ENCODE measurements at places on chromosomes 1 and 21. TPM values are rescaled to one million over a fixed set of nuclear protein-coding genes. Genes with fewer than 3 reads are reported as not detected.

- no peak for DNase-seq
These were observed 154.5 kb upstream of the SPAG17 start for GRCh38 chr1:118339400-118340124.

DNA sequence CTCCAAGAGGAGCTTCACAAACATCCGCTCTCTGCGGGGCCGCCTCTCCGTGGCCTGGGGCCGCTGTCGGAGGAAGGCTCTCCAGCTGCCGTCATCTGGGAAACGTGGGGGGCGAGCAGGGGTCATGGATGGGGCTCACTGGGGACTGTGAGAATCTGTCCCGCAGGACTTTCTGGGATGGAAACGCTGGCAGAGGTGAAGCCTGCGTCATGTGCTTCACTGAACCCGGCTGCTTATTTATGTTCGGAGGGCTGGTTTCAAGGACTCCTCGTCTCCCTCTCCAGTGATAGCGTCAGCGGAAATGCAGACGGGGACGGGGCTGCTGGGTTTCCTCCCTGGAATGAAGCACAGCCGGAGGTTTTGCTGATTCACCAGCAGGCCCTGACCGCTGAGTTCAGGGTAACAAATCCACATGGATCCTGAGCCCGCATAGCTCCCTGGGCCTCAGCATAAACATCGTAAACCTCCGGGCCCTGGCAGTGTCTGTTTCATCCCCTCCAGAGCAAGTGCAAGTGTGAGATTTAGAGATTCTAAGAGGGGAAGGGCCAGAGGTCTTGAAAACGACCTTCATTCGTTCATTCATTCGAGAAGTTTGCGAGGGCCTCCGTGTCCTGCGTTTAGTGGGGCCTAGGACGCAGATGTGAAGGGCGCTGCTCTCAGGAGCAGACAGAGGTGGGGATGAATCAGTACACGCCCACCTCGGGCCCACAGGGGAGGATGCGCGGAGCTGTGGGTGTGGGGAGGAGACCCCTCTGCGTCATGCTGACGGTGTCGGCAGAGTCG is 7.0 kb upstream of the POFUT2 start:
- peak; percentile 94 for DNase-seq

DNA sequence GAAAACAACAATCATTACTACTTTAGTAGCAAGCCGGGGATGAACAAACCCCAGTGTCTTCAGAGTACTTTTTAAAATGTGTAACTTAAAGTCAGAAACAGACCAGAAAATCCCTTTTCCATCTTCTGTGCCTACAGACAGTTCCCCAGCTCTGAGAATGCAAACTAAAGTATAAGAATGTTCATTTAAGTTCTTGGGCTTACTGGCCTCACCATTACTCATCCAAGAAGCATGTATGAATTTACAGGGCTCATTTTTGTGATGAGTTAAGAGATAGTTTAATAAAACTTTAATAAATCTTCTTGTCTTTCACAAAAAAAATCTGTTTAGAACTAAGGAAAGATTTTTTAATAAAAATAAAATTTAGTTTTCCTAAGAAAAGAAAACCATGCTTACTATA is 4.6 kb downstream of the LPGAT1 start:
- DNase-seq, result no peak

GRCh38 chr1:41863718-41864117 is 55.0 kb downstream of the HIVEP3 start:
- DNase-seq, result no peak

- DNase-seq, result no peak
These were observed 15.3 kb upstream of the PLA2G4A start for GRCh38 chr1:186813420-186813819.

GRCh38 chr1:244218220-244218619 is 167.1 kb downstream of the ZBTB18 start:
- no peak for DNase-seq

DNA sequence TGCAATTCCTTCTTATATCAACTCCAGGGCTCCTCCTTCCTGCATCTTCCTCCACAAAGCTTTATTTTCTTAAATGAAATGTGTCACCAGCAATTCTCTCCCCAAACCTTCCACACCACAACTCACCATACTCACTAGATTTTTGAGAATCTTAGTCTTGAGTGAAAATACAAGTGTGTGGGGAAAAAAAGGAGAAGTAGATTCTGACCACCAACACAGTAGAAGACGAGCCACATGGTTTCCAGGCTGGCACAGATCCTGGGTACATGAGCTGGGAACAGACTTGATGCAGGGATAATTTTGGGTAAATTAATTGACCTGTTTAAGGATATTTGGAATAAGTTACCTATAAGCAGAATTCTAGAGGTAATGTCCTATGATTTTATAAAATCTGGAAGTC is 72.8 kb upstream of the KCNJ15 start:
- DNase-seq, result no peak

GRCh38 chr21:46124926-46125845 is 27.3 kb downstream of the COL6A2 start:
- DNase-seq, result no peak

GRCh38 chr1:42133809-42134526 is 19.2 kb upstream of the GUCA2B start:
- DNase-seq, result no peak

DNA sequence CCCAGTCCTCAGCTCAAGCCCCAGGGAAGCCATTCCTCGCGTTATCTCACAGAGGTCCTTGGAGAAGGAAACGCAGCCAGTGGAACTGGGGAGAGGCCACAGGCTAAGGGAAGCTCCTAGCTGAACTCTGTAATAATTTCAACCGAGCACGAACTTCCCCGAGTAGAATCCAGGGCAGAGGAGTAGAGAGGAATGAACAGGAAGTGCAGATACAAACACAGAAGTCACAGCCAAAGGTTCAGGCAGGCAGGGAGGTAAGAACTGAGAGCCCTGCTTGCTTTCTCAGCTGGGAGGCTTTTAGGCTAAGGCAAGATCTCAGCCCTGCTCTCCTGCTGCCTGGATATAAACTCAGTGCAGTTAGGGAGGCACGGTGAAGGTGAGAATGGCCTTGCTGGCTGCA is 23.7 kb downstream of the WARS2 start:
- DNase-seq, result no peak

Gene FCER1G
- not detected for total RNA-seq

Gene LHX4
- total RNA-seq, result not detected

Gene TP73
- 0.88 TPM for total RNA-seq

Gene ASPM
- total RNA-seq, result 11.3 TPM

Gene OR1C1
- total RNA-seq, result not detected
